ENCODE measurements at places on chromosomes 7 and 10. TPM values are rescaled to one million over a fixed set of nuclear protein-coding genes. Genes with fewer than 3 reads are reported as not detected.

DNA sequence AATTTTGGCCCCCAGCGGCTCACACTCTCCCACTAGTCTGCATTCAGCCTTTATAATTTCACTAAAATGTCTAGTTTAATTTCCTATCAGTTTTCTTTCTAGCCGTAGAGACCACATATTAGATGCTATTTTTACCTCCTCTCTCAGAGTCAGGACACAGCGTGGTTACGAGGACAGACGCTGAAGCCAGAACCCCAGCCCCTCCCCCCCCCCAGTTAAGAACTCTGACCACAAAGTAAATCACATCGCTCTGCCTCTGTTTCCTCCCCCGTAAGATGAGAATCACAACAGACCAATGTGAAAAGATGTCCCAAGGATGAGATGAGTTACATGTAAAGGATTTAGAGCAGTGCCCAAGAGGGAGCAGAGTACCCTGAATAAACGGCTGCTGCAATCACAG is 11.1 kb upstream of the TARP start:
- no peak for DNase-seq

DNA sequence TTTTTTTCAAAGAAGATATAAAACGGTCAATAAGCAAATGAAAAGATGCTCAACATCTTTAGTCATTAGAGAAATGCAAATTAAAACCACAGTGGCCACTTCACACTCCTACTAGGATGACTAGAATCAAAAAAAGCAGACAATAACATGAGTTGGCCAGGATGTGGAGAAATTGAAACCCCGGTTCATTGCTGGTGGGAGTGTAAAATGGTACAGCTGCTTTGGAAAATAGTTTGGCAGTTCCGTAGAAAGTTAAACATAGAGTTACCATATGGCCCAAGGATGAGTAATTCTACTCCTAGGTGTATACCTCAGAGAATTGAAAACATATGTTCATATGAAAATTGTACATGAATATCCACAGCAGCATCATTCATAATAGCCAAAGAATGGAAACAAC is 573.3 kb downstream of the GALNT17 start:
- DNase-seq: no peak

- no peak for DNase-seq
Observed at GRCh38 chr7:157906583-157906982, 569.8 kb downstream of the DNAJB6 start.

DNA sequence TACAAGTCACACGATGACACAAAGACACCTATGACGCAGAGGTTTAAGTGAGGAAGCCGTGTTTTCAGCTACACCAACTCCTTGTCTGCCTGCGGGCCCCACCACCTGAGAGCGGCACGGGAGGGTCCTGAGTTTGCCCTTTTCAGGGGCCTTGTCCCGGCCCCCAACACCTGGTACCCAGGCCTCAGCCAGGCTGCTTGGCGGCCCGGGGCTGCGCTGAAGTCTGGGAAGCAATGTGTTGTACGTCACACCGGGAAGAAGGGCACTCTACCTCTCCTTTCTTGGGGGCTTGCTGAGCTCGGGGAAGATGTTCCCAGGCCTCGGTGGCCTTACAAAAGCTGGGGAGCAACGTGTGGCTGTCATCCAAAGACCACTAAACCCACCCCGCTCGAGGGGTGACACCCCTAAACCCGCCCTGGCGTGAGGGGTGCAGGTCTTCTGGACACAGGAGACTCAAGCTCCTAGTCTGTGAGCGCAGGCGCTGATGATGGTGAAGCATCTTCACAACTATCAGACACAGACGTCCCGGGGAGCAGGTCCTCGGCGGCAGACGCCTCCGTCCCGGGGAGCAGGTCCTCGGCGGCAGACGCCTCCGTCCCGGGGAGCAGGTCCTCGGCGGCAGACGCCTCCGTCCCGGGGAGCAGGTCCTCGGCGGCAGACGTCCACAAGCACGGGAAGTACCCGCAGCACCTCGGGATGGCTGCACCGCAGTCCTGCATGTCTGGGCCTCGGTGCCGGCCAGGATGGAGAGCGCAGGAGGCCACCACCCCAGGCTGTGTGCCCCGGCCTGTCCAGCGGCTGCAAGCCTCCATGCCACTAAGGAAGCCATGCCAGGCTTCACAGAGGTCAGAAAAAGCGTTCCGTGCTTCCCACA is 15.4 kb downstream of the CFAP46 start:
- no peak for DNase-seq

DNA sequence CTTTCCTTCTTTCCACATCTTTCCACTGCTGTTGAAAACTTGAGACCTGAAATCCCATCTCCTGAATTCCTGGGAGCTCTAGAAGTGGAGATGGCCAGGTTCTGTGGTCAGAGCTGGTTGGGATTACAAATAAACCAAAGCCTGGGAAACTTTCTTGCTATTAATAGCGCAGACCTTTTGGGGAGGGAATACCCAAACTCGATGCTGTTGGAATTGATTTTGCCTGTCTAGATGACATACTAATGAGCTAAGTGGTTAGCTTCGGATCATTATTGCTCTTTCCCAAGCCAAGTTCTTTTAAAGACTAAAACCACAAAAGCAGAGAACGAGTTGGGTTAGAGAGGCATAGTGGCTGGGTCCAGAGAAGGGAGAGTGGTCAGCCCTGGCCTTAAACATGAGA is 76.6 kb downstream of the TCF7L2 start:
- DNase-seq: peak; percentile 62

- peak; percentile 29 for DNase-seq
Observed at GRCh38 chr7:97971120-97971989, 18.6 kb downstream of the OCM2 start.

- no peak for DNase-seq
Observed at GRCh38 chr10:82472406-82473335, 597.7 kb downstream of the NRG3 start.

- no peak for DNase-seq
Observed at GRCh38 chr7:25893436-25893835, 258.6 kb upstream of the NFE2L3 start.

DNA sequence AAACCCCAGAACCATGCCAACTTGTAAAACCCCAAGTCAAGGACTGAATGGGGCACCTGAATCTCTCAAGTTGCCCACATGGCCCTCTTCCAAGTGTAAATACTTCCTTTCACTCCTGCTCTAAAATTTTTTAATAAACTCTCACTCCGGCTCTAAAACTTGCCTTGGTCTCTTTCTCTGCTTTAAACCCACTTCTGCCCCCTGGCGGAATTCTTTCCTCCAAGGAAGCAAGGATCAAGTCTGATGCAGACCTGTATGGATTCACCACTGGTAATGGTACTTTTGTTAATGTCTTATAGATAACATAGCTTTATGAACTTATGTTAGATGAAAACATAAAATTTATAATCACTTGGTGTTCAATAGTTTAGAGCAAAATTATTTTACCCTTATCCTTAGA is 33.8 kb downstream of the SLC16A9 start:
- DNase-seq: no peak

- peak; percentile 57 for DNase-seq
Observed at GRCh38 chr10:91880310-91880709, 29.0 kb downstream of the FGFBP3 start.

- DNase-seq: peak; percentile 30
Observed at GRCh38 chr7:88928276-88928675, 132.7 kb upstream of the TEX47 start.

DNA sequence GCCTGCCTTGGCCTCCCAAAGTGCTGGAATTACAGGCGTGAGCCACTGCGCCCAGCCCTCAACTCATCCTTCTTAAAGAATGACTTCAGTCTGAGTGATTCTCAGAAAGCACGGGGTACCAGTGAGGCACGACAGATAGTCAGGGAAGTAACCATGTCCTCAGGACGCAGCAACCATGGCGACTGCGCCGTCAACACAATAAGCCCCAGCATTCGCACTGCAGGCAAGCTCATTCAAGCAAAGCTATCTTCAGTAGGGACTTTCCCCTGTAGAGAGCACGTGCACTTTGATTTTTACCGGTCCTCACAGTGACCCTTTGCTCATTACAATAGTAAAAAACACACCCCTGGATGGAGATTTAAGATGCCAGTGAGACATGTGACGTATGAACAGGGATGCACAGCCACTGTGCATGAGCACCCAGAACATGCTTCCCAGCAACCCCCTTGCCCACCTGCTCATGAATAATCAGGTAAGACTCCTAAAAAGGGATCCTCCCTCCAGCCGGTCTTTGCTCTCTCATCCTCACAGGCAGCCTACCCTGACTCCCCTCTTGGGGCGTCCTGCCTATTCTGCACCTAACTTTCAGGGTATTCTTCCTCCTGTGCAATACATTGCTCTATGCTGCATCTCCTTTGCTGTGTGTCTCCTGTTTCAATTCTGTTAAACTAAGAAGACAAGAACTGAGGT is 9.1 kb downstream of the WDR86 start:
- no peak for DNase-seq

DNA sequence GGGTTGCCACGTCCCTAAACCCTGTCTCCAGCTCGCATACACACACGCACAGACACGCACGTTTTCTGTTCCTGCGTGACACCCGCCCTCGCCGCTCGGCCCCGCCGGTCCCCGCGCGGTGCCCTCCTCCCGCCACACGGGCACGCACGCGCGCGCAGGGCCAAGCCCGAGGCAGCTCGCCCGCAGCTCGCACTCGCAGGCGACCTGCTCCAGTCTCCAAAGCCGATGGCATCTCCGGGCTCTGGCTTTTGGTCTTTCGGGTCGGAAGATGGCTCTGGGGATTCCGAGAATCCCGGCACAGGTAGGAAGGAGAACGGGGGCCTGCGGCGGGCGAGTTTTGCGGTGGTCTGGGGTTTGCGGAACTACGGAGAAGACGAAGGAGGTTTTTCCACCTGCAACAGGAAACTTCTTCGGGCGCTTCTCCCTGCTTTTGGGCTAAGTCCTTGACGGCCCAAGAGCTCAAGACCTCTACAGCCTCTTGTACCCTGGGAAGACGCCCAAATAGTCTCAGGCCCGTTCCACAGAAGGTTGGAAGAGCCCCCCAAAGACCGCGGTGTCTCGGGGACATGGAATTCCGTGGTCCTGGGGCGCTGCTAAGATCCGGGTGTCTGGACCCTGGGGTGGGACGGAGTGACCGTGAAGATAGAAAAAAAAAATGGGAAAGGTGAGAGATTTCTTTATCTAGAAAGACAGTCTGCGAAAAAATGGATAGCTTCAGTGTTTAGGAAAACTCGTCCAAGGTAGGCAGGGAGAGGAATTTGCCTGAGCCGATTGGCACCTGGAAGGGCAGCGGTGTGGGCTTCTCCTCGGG is at the start of gene GAD2:
Gene GAD2 (plus strand): TSS at position 190 of the 811 bp plus-strand sequence. CDS start 36 bp downstream, at position 226.
- DNase-seq: no peak

DNA sequence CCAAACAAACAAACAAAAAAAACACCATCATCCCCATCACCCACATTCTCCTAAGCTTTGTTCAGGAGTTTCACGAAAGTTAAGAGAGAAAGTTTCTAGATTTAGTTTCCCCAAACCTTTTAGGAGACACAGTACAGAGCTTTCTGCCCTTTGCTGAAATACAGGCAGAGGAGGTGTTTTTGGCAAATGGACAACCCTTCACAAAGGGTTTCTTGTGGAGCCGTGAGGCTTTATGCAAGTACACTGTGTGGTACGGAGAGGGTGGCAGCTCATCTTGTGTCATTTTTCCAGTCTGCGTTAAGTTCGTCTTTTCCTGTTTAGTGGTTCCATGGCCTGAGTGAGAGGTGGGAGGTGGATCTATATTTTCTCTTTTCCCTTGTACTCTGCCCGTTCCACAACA is 215.5 kb upstream of the PRKCQ start:
- DNase-seq: no peak

- DNase-seq: no peak
Observed at GRCh38 chr10:96313344-96313743, 9.1 kb downstream of the DNTT start.

GRCh38 chr7:106608661-106609060 is 52.3 kb downstream of the CCDC71L start:
- DNase-seq: no peak

DNA sequence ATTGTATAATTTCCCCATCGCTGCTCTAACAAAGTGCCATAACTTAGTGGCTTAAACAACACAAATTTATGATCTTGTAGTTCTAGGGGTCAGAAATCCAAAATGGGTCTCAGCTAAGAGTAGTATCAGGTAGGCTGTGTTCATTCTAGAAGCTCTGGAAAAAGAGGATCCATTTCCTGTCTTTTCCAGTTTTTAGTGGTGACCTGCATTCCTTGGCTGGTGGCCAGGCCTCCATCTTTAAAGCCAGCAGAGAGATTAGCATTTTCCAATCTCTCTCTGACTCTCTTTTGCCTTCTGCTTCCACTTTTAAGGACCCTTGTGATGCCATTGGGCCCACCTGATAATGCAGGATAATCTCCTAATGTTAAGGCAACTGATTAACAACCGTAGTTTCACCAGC is 41.0 kb upstream of the C10orf120 start:
- no peak for DNase-seq

GRCh38 chr7:139169816-139170215 is 60.3 kb upstream of the ZC3HAV1 start:
- no peak for DNase-seq

DNA sequence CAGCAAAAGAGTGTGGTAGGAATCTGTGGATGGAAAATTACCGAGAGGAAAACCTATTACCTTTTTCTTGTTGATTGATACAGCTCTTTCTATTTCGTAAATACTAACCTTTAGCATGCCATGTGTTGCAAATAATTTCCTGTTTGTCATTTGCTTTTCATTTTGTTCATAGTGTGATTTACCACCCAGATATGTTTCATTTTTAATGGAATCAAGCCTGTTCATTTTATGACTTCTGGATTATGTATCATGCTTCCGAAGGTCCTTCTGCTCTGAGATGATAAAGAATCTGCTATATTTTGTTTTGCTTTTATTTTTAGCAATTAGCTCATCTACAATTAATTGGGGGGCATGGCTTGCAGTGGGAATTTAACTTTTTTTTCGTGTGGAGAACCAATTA is 46.5 kb downstream of the INPP5F start:
- no peak for DNase-seq

Gene GFRA1
- 122 TPM for total RNA-seq

Gene SPDYE2B
- total RNA-seq: not detected

Gene MYO1G
- total RNA-seq: 1.9 TPM

Gene FBXL13
- 1.3 TPM for total RNA-seq

Gene TAS2R60
- total RNA-seq: not detected

Gene ANKRD1
- 123 TPM for total RNA-seq

Measured in tongue (tissue), 3 donors.